ENCODE measurements at places on chromosomes 5 and 9. TPM values are rescaled to one million over a fixed set of nuclear protein-coding genes. Genes with fewer than 3 reads are reported as not detected.
A peak's percentile ranks its signal among the peaks of the same experiment; 100 is the strongest.

- H3K4me1 ChIP-seq: peaks cover 4% of the 10 kb centered on the region
- H3K27ac ChIP-seq: peak overlapping the region; percentile 29
- H3K4me3 ChIP-seq: no peak overlapping the region
- no peak for DNase-seq
- H3K36me3 ChIP-seq: no peaks in the 10 kb centered on the region
- H3K27me3 ChIP-seq: no peaks in the 10 kb centered on the region
These were observed 54.9 kb downstream of the USP20 start for GRCh38 chr9:129889941-129890717.

Gene SLC6A19
- not detected for total RNA-seq

Gene NIPSNAP3A
- total RNA-seq: 26.6 TPM

DNA sequence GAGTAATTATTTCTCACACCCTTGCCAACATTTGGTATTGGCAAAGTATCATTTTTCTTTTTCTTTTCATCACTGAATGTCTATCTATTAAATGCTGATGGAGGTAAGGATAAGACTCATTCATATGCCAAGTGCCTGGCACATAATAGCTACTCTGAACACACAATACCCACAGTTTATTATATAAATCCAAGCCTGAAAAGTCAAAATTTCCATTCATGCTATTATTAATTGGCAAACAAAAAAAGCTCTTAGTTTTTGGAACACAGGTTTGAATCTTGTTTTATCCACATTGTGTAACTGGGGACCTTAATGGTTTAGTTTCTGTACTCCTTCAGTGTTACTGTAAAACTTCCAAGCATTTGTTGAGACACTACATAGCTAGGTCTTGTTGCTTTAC is 6.4 kb upstream of the ATOX1 start:
- no peak overlapping the region for H3K27ac ChIP-seq
- no peaks in the 10 kb centered on the region for H3K36me3 ChIP-seq
- H3K27me3 ChIP-seq: no peaks in the 10 kb centered on the region
- H3K4me3 ChIP-seq: no peak overlapping the region
- DNase-seq: no peak
- no peaks in the 10 kb centered on the region for H3K4me1 ChIP-seq

GRCh38 chr5:57117596-57117995 is 56.3 kb upstream of the GPBP1 start:
- no peak overlapping the region for H3K4me3 ChIP-seq
- no peak for DNase-seq
- no peak overlapping the region for H3K27ac ChIP-seq

GRCh38 chr9:18296702-18297055 is 177.3 kb upstream of the ADAMTSL1 start:
- H3K4me1 ChIP-seq: peaks cover 9% of the 10 kb centered on the region
- no peaks in the 10 kb centered on the region for H3K36me3 ChIP-seq
- H3K4me3 ChIP-seq: no peak overlapping the region
- H3K27me3 ChIP-seq: no peaks in the 10 kb centered on the region
- H3K27ac ChIP-seq: no peak overlapping the region

Gene RASGRF2
- total RNA-seq: 15.7 TPM

DNA sequence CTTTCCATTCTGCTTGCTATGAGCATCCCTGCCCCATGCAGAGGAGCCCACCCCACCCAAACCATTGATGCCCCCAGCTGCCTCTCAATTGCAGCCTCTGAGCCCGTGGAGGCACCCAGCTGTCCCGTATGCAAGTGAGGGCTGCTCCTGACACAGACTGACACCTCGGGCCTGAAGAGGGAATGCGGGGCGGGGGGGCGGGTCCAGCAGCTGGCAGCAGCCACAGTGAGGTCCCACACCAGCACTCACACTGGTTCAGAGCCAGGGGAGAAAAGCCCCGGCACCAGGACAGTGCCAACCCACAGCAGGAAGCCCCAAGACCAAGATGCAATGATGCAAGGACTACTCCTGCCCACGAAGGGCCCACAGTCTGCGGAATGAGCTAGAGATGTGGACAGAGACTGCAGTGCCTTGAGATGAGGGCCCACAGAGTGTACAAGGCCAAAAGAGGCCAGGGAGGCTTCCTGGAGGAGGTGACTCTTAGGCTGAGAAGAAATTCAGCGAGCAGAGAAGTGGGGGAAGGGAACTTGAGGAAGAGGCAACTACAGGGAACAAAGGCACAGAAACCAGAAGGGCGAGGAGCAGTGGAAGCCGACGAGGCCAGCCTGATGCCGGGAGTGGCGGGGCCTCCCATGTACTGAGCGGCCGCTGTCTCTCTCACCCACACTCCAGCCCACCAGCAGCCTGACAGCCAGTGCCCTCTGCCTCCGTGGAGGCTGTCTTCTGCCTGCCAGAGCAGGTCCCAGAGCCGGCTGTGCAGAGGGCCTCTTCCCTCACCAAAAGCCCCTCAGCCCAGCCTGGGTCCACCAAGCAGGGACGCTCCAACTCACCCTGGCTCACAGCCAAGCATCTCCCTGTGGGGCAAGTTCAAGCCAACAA is 9.2 kb downstream of the EEIG1 start:
- H3K4me1 ChIP-seq: peaks cover 76% of the 10 kb centered on the region
- H3K36me3 ChIP-seq: no peaks in the 10 kb centered on the region
- peak overlapping the region; percentile 50 for H3K4me3 ChIP-seq
- no peaks in the 10 kb centered on the region for H3K27me3 ChIP-seq
- peak overlapping the region; percentile 99 for H3K27ac ChIP-seq

Gene SH3RF2
- total RNA-seq: 9.4 TPM

Gene PFN3
- not detected for total RNA-seq

Gene CARD9
- 7.6 TPM for total RNA-seq

Gene PRRT1B
- 0.33 TPM for total RNA-seq

Gene CNOT6
- total RNA-seq: 26.2 TPM

Gene FGD3
- total RNA-seq: 18.0 TPM

- no peaks in the 10 kb centered on the region for H3K27me3 ChIP-seq
- DNase-seq: no peak
- no peaks in the 10 kb centered on the region for H3K4me1 ChIP-seq
- no peaks in the 10 kb centered on the region for H3K36me3 ChIP-seq
- H3K27ac ChIP-seq: no peak overlapping the region
These were observed 239.7 kb downstream of the MLLT3 start for GRCh38 chr9:20382460-20383071.

Gene CDKN2A
- total RNA-seq: 0.80 TPM

- no peaks in the 10 kb centered on the region for H3K4me1 ChIP-seq
- H3K4me3 ChIP-seq: no peak overlapping the region
- no peak overlapping the region for H3K27ac ChIP-seq
- no peak for DNase-seq
- H3K27me3 ChIP-seq: no peaks in the 10 kb centered on the region
- H3K36me3 ChIP-seq: no peaks in the 10 kb centered on the region
These were observed 34.3 kb downstream of the FAT2 start for GRCh38 chr5:151556806-151557205.

DNA sequence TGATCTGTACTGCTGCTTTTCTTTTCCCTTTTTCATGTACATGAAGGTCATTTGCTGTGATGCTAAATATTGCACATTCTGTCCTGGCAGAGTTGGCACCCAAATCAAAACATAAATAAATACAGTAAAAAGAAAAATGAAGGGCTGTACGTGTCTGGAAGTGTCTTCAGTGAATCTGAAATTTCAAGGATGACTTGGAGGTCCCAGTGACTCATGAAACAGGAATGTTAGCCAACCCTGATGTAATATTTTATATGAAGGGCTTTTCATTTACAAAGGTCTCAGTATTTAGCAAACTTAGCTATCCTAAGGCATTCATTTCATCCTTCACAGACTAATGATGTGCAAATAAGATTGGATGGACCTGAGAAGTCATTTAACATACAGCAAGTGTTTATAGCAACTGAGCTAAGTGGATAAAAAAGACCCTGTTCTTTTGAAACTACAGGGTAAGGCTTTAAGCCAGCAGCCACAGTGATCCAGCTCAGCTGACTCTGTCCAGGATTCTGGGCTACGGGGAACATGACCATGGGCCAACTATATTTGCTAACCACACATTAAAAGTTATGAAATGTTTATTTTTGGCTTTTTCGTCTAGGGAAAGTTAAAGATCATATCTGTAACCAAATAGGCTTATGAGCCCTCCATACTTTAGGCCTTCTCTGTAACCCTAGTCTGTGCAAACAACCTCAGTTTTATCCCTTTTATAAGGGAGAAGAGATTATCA is 104.0 kb upstream of the DMRTA1 start:
- H3K27me3 ChIP-seq: no peaks in the 10 kb centered on the region
- DNase-seq: no peak
- H3K4me1 ChIP-seq: no peaks in the 10 kb centered on the region
- no peak overlapping the region for H3K27ac ChIP-seq
- no peak overlapping the region for H3K4me3 ChIP-seq

DNA sequence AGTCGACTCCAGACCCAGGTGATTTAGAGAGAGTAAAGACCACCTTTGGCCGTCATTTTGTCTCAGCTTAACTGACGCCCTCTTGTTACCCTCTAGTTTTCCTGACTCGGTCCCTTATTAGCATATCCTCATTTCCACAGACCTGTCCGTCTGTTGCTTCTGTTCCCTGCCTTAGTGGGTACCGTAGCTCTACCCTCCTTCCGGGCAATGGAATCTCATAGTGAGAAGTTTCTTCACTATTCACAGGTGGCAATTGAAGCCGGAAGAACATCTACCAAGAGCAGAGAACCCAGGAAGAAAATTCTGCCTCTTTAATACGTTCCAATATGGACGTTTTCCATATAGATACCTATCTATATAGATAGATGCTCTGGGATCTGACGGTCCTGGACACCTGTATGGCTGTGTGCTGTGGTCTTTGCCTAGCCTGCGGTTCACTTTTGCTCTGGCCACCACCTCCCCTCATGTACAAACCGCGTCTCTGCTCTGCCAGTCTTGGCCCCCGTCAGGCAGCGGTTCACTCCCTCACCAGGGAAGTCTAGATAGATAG is 652 bp upstream of the TMEM161B start:
- DNase-seq: no peak
- H3K36me3 ChIP-seq: no peaks in the 10 kb centered on the region
- no peaks in the 10 kb centered on the region for H3K4me1 ChIP-seq
- no peaks in the 10 kb centered on the region for H3K27me3 ChIP-seq

- no peaks in the 10 kb centered on the region for H3K36me3 ChIP-seq
- DNase-seq: no peak
- H3K4me3 ChIP-seq: no peak overlapping the region
- H3K27me3 ChIP-seq: no peaks in the 10 kb centered on the region
- H3K27ac ChIP-seq: no peak overlapping the region
These were observed 500.2 kb upstream of the CDH6 start for GRCh38 chr5:30693326-30693725.

Gene GBGT1
- total RNA-seq: 21.3 TPM

DNA sequence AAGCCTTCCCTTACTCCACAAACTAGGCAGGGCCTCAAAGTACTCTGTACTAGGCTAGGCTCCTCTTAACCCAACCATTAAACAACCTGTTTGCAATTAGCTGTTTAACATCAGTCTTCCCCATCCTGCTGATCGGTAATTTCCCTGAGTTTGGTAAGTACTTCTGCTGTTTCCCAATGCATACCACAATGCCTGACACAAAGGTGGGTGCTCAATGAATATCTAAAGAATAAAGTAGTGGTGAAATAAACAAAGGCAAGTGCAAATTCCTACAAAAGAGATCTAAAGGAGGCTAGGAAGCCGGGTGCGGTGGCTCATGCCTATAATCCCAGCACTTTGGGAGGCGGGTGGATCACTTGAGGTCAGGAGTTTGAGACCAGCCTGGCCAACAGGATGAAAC is 25.0 kb downstream of the FBXW2 start:
- DNase-seq: no peak
- peaks cover 4% of the 10 kb centered on the region for H3K36me3 ChIP-seq
- no peaks in the 10 kb centered on the region for H3K27me3 ChIP-seq
- no peak overlapping the region for H3K4me3 ChIP-seq

DNA sequence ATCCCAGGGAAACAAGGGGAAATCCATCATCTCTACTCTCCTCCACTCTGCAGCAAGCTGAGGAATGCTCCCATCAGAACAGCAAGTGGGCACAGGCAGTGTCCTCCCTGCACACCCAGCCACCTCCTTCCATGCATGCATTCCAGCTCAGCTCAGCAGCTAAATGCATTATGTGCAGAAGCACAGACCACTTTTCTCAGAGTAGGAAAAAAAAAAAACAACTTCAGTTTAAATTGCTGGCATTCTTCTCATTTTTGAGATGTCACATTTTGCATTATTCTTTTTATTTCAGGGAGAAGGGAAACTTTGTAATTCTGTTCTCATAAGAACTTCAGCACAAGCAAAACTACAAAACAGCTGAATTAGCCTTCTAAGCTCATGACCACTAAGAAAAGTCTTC is 312.2 kb downstream of the SEMA5A start:
- no peak for DNase-seq
- H3K36me3 ChIP-seq: no peaks in the 10 kb centered on the region
- no peaks in the 10 kb centered on the region for H3K27me3 ChIP-seq

- no peaks in the 10 kb centered on the region for H3K4me1 ChIP-seq
- no peak overlapping the region for H3K4me3 ChIP-seq
- no peak overlapping the region for H3K27ac ChIP-seq
- H3K36me3 ChIP-seq: no peaks in the 10 kb centered on the region
These were observed 319.1 kb downstream of the DMRT2 start for GRCh38 chr9:1369297-1369696.

- no peaks in the 10 kb centered on the region for H3K4me1 ChIP-seq
- peak overlapping the region; percentile 98 for H3K4me3 ChIP-seq
- no peaks in the 10 kb centered on the region for H3K36me3 ChIP-seq
- DNase-seq: no peak
- H3K27ac ChIP-seq: peak overlapping the region; percentile 74
- H3K27me3 ChIP-seq: no peaks in the 10 kb centered on the region
These were observed 832 bp downstream of the LMBRD2 start for GRCh38 chr5:36150676-36151433.

Gene CNTLN
- 14.6 TPM for total RNA-seq

DNA sequence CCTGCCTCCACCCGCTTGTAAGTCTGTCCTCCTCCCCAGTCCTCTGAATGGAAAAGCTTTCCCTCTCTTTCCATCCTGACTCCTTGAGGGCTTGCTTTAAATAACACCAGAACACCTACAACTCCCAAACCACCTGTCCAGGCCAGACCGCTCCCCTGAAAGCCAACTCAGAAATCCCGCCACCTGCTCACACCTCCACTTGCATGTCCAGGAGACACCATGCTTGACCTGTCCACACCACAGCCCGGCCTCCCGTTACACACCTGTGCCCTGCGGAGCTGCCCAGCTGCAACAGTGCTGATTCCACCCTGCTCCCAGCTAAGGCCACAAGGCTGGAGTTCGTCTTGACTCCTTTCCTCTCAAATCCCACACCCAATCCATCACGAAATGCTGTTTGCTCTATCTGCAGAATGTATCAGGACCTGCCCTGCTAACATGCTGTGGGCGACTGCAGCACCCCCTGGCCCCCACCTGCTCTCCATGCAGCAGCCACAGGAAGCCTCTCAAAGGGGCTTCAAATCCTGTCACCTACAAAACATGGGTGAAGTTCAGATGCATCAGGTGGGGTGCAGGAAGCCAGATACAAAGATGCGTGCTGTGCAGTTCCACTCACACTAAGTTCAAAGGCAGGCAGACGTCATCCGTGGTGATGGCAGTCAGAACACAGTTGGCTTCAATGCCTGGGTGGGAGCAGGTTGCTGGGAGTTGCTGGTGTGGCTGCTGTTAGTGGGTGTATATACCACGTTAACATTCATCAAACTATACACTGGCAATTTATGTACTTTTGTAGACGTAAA is 166.0 kb downstream of the ROR2 start:
- H3K27ac ChIP-seq: no peak overlapping the region
- DNase-seq: no peak
- no peaks in the 10 kb centered on the region for H3K36me3 ChIP-seq
- H3K27me3 ChIP-seq: no peaks in the 10 kb centered on the region
- H3K4me3 ChIP-seq: no peak overlapping the region

GRCh38 chr5:126587551-126588390 is 7.2 kb downstream of the ALDH7A1 start:
- H3K36me3 ChIP-seq: no peaks in the 10 kb centered on the region
- DNase-seq: no peak
- no peaks in the 10 kb centered on the region for H3K27me3 ChIP-seq
- no peaks in the 10 kb centered on the region for H3K4me1 ChIP-seq

Measured in breast epithelium (tissue), 4 donors.